ENCODE measurements at places on chromosomes 12 and 14.

DNA sequence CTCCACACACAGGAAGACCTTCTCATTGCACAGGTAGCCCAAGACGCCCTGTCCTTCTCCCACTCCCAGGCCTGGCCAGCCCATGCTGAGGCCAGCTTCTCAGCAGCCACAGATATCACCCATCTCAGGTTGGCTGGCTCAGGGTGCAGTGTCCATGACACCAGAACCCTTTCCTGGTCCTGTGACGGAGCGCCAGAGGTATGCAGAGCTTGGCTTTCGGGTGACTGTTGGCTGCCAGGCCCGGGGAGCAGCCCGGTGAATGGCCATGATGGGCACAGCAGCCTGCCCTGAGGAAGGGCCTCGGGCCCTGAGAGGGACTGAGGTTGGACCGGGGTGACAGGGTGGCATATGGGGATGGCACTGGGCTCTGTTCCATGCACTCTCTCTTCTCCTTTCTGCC lies 173.4 kb downstream of the TSPAN9 start:
- no peak for DNase-seq

- no peak for DNase-seq
Observed at GRCh38 chr12:107845980-107846659, 71.6 kb downstream of the ASCL4 start.

- DNase-seq: no peak
Observed at GRCh38 chr12:77070800-77071449, 5.6 kb upstream of the E2F7 start.

DNA sequence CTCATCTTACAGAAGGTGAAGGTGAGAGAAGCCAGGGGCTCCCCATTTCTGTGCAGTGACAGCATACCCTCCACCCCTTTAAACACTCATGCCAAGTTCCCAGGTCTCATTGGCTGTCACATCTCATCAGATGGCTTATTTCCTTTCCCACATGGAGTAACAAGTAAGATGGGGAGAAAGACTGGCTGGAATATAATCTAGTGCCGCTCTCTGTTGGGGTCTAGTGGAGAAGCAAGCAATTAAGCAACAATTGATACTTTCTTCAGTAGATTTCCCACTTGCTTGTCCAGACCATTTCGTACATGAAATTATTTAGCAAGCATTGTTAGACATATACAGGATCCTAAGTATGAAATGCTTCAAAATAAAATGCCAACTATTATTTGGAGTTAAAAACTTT lies 92.2 kb downstream of the SLC5A8 start:
- no peak for DNase-seq

- DNase-seq: no peak
Observed at GRCh38 chr14:54712465-54713200, 145.7 kb downstream of the SAMD4A start.

GRCh38 chr14:21534576-21534975 lies 8.4 kb upstream of the SALL2 start:
- no peak for DNase-seq

DNA sequence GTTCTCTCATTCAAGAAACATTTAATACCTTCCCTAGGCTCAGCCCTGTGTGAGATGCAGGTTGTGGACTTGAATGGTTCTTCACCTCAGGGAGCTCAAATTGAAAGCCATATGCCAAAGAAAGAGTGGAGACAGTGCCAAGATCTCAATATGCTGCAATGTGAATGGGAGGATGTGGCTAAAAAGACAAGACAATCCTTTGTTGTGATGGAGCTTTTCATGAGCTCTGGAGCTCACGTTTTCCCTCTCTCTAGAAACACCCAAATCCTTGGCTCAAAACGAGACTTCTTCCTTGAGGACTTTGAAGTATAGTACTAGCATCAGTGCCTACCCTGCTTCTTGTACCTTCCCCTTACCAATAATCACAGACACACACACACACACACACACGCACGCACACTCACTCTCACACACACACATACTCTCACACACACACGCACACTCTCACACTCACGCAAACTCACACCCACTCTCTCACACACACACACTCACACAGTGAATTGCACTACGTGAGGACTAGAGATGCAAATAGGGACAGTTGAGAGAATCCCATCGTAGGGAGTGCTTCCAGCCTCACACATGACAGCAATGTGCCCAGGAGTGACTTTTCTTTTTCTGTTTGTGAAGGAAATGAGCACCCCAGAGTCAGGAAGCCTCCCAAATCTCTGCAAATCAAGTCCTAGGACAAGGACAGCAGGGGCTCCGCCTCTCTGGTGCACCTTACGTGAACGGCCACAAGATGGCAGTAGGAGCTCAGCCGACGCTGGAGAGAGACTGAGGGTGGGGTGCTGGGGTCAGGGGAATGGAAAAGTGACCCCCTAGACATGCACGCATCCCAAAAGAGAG lies 231.4 kb downstream of the PCNX1 start:
- DNase-seq: peak; percentile 11

DNA sequence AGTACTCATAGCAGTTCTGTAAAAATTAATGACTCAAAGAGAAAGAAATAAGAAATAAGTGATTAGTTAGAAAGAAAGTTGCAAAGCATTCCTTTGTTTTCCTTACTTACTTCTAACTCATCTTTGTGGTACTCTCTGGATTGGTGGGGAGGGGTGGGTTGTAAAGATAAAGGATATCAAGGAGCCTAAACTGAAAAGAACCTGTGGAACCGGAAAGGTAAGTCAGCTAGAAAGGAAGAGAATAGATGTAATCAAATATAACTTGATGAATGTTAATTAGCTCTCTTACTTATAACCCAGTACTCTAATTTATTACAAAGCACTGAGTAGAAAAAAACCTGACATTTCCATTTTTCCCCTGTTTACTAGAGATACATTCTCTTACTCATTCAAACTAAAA lies 37.5 kb upstream of the KRR1 start:
- no peak for DNase-seq

DNA sequence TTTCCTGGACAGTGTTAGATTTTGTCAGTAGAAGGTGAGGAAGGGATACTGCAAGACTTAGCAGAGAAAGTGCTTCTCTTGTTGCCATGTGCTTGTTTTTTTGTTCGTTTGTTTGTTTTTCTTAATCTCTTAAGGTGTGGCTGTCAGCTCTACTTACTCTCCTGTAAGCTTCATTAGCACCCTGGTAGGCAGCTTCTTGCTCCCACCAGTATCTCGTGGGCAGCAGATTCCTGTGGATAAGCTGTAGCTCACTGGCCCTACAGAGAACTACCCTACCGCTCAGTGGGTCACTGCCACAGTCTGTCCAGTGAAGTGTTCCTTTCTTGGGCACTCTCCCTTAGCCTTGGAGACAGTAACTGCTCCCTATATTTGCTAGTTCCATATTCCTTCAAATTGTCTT lies 30.1 kb downstream of the VRK1 start:
- no peak for DNase-seq

DNA sequence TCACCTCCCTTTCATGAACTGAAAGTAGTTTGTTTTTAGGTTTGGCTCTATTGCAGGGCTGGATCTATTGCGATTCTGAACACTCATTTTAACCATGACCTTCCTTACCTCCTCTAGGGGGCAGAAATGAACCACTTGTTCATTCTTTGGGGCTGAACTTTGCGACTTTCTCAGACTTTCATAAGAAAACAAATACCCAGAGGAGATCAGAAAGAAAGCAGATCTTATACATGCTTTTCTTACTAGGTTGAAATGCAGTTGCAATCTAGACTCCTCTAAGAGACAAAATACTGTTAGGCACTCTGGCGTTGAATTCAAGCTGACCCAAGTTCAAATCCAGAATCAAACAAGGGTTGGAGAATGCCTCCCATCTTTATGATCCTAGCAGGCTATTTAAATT lies 32.6 kb upstream of the PLEKHG3 start:
- DNase-seq: no peak
